ENCODE measurements at places on chromosomes 2 and 18.
A peak's percentile ranks its signal among the peaks of the same experiment; 100 is the strongest.

DNA sequence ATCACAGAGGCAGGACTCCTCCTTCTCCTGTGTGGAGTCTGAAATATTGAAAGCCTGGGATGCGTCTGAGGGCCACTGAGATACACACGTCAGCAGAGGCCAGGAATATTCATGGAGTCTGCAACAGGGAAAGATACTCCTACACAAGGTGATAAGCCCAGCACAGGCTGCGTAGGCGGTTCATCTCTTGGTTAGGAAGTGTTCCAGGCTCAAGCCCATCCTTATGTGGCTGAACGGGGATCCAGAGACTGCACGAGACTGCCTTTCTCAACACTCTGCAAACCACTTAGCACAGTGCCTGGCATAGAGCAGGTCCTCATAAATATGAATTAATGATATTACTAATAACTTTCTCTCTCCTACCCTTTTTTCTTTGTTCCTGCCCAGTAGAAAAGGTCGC lies 29.2 kb upstream of the AGPS start:
- no peak for DNase-seq

DNA sequence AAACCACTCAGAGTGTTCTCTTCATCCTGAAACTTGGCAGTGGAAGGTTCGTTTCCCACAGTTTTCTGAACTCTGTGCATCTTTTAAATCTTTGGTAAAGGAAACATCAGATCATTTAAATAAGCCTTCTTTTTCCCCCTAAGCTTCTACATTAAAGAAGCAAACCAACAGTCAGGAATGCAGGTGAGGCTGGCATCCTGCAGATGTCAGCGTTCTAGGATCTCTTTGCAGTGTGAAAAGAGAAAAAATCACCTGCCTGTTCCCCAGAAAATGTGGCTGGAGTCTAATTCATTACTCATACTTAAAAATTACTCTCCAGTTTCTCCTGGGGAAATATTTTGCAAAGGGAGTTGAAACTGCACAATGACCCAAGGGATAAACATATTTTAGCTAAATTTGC lies 64.5 kb upstream of the ZCCHC2 start:
- DNase-seq: no peak

GRCh38 chr2:148978026-148978685 lies 60.3 kb upstream of the LYPD6B start:
- DNase-seq: no peak

DNA sequence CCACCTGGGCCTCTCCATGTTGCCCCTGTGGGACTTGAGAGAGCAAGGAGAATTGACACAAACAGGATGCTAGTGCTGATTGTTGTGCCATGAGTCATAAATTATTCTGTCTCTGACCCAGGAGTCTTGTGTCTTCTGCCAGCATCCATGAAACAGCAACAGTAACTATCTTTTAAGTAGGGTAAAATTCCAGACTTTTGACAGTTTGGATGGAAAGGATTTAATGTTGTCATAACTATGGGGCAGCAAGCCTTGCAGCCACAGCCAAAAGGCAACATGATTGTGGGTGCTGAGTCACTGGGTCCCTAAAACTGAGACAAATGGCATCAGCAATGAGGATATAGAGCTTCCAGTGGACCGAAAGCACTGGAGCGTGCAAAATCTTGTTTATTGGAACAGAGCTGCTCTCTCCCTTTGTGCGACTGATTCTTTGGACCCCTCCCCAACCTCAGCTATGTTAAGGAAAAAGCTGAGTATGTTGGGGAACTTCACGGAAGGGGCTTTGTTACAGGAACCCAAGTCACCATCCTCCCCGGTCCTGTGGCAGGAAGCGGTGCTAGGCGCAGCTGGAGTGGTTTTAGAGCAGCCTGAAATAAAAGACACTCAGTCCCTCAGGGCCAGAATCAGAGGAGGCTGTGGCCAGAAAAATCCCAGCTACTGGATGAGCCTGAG lies 9.6 kb upstream of the ITPRIPL1 start:
- peak; percentile 37 for DNase-seq

DNA sequence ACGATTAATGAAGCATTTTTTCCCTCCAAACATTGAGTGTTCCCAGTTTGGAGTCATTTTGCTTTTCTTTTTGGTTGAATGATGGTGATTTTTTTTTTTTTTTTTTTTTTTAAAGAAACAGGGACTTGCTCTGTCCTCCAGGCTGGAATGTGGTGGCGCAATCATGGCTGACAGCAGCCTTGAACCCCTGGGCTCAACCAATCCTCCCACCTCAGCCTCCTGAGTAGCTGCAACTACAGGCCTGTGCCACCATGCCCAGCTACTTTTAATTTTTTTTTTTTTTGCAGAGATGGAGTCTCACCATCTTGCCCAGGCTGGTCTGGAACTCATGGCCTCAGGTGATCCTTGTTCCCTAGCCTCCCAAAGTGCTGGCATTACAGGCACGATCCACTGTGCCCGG lies 46.2 kb downstream of the IMPA2 start:
- DNase-seq: no peak

DNA sequence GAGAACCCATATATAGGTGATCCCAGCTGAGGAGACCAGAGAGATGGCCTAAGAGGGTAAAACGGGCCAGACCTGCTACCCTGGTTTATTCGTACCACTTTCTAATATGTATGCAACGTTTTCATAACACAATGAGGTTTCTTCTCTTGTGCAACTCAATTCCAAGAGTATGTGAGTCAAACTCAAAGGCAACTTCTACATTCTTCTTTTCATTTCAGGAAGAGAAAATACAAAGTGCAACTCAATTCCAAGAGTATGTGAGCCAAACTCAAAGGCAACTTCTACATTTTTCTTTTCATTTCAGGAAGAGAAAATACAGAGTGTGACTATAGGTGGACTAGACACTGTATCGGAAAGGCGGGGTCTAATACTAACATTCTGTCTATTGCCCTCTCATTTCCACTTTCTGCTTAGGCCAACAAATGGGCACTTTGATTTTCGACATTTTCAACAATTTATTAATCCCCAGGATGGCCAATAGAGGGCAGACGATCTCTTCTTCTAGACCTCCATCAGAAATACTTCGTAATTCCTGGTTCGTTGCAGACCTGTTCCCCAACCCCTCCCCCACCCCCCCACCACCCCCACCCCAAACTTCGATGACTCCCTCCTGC lies 3.7 kb upstream of the CRIM1 start:
- peak; percentile 77 for DNase-seq
